Liver (tissue), 10 donors: ENCODE measurements at places on chromosomes 7 and 10. TPM values are rescaled to one million over a fixed set of nuclear protein-coding genes. Genes with fewer than 3 reads are reported as not detected.

The MBL2 gene
- 36.2 TPM for total RNA-seq

The STK17A gene
- total RNA-seq = 18.2 TPM

The PDK4 gene
- total RNA-seq = 116 TPM

The PLCE1 gene
- total RNA-seq = 0.28 TPM

The SYT15B gene
- 2.8 TPM for total RNA-seq

The SFMBT2 gene
- 2.3 TPM for total RNA-seq

The CRTAC1 gene
- total RNA-seq = 0.25 TPM

The CNNM1 gene
- 0.08 TPM for total RNA-seq

The SPDYE2 gene
- total RNA-seq = not detected

The NACAD gene
- 0.08 TPM for total RNA-seq

The LIPJ gene
- total RNA-seq = 0.17 TPM

The GIMAP5 gene
- total RNA-seq = 20.6 TPM

The NAMPT gene
- 20.8 TPM for total RNA-seq

The AMZ1 gene
- 1.3 TPM for total RNA-seq
